ENCODE measurements at places on chromosomes 7 and 10.

- DNase-seq: no peak
Observed at GRCh38 chr7:67387851-67388250, 391.2 kb downstream of the TYW1 start.

DNA sequence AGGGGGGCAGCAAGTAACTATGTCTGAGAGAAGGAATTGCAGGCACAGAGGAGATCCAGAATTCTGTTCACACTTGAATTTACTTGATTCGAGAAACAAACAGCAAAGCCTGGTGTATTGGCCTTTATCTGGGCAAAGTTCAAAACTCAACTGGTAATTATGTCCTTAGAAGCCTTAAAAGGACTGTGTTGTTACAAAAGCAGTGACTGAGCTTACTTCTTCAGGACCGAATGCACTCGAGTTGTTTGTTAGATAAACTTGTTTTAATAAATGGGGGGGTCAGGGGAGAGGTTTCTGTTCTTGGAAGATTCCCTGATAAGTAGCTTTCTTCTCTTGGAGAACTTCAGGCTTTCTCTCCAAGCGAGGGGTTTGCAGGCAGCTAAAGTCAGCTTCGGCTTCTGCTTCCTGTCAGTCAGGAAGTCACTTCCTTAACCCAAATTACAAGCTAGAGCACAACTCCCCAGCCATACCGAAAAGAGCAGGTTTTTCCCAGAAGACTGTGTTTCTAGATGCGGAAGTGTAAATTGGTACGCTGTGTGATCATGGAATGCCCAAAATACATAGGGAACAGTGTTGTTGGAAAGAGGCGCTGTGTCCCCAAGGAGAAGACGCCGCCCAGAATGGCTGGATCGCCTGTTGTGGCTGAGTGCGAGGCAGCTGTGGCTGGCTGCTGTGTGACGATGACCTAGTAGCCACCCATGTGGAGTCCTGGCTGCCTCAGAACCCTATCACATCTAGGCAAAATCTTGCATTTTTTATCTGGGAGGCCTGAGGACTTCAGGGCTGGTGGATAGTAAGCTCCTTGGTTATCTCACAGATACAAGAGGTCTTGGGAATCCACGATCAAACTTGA, 110.4 kb downstream of the TCF7L2 start:
- no peak for DNase-seq

DNA sequence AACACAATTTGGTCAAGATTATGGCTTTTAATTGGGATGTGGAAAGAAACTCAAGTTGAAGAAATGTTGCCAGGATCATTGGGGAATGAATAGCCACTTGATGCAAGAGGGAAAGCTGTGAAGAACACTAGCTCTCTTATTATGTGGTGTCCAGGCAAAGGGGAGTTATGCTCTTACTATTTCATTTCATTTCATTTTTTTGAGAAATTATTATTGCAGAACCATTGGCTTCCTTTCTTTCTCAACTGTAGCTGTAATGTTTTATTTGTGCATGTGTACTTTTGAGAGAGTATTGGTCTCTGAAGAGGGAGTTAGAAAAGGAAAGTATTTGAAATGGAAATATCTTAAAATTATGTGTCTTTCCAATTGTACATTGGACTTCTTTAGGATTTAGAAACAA, 312.6 kb upstream of the BMPER start:
- no peak for DNase-seq

DNA sequence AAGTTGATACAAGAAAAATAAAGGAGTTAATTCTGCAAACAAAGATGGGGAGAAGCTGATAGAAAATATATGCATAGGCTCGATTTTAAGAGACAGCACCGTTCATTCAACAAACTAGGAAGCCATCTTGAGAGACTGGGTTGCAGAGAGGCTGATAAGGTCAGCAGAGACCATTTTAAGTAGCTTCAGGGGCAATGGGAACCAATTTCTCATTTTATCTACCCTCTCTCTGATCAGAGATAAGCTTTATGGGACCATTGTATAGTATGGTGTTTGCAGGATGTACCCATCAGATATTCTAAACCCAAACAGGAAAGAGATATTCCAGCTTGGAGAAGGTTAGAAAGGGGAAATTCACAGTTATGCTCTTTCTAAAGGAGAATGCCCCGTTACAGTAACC, 499.5 kb downstream of the SORCS3 start:
- DNase-seq: no peak

GRCh38 chr10:98528166-98528804, 81.5 kb upstream of the HPS1 start:
- DNase-seq: peak; percentile 53

DNA sequence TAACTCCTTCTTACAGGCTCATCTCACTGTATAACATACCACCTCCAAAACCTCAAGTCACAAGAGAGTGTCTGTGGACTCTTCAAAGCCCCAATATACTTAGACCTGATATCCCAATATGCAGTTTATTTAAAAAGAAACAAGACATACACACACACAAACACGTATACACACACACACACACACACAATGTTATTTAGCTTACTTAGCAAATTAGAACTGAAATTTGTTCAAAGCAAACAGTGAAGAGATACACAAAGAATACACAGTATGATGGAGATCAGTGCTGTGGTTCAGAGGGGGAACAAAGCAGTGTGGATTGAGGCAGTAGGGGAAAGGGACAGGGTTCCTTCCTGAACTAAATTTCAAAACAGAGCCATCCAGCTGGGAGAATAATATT, 807.2 kb downstream of the IPMK start:
- no peak for DNase-seq

DNA sequence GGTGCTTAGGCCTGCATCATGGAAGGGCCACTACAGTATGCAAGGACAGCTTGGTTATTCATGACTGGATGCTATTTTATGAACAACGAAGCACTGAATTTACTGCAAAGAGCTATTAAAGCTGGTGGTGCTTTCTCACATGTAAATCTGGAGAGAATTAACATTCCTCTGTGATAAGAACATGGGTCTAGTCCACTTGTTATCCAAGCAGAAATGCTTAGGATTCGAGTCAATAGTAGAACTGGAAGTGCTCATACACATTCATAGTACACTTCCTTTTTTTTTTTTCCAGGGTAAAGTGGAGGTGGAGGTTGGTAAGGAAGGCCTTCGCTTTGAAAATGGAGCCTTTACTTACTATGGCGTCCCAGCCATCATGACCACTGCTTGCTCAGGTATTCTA, 35.0 kb downstream of the CNNM1 start:
- DNase-seq: no peak

- no peak for DNase-seq
Observed at GRCh38 chr7:75906991-75907667, 7.8 kb upstream of the POR start.

DNA sequence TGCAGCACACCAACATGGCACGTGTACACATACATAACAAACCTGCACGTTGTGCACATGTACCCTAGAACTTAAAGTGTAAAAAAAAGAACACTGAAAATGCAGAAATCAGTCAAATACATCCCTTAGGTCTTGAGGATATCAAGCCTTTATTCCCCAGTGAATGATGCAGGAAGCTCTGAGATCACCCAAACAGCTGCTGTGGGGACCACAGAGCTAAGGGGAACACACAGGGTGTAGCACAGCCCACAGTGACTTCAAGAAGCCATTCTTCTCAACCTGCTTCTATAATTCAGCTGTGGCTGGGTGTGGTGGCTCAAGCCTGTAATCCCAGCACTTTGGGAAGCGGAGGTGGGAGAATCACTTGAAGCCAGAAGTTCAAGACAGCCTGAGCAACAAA, 314.9 kb downstream of the CALN1 start:
- DNase-seq: no peak

- DNase-seq: no peak
Observed at GRCh38 chr7:138097064-138097741, 20.9 kb downstream of the AKR1D1 start.

DNA sequence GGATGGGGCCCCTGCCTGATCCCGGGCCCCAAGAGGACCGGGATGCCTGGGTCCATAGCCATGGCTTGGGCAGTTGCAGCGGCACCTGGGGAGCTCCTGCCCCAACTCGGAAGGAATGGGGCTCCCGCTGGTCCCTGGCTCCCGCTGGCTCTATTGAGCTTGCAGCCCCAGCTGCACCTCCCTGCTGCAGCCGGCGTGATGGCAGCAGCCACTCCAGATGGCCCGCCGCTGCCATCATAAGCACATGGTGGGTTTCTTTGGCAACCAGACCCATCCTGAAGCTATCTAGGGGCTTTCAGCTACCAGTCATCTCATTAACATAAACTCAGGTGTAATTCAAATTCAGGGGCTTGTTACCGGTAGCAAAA, 11.1 kb upstream of the DNMBP start:
- peak; percentile 69 for DNase-seq

DNA sequence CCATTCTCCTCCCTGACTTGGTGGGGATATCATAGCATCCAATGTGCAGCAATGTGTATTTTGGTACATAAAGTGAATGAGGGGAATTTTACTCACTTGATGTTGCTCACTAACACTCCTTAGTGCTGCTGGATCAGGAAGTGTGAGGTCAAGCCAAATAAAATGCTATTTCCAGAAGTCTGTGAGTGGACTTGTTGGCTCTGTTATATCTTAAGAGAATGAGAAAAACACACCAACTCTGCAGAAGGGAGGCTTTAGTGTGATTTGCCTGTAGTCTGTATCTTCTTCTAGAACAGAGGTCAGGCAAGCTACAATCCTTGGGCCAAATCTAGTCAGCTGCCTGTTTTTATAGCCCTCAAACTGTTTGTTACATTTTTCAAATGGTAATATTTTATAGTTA, 154.3 kb downstream of the POLR1F start:
- no peak for DNase-seq

Data from NCI-H1417 (cell line).